ENCODE measurements at places on chromosomes 12 and 14.

DNA sequence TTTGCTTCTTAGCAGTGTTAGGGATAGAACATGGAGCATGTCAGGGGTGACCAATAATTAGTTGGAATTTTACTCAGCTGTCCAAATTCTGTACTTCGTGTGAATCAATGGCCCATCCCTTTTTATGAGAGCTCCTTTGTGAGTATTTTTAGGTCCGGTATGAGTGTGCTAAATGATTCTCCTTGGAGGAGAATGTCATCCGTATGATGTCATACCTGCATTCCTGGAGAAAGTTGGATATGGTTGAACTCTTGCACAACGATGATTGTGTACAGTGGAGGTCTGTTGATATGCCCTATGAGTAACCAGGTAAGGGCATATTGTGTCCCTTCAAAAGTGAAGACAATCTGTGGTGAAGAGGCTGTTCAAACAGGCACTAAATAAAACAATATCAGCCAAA, 400.8 kb downstream of the GXYLT1 start:
- no peak overlapping the region for H3K4me3 ChIP-seq
- no peak for DNase-seq
- no peak overlapping the region for H3K27ac ChIP-seq
- no peaks in the 10 kb centered on the region for H3K36me3 ChIP-seq

- no peak for DNase-seq
- H3K36me3 ChIP-seq = no peaks in the 10 kb centered on the region
- H3K27me3 ChIP-seq = no peaks in the 10 kb centered on the region
- no peak overlapping the region for H3K4me3 ChIP-seq
- no peak overlapping the region for H3K27ac ChIP-seq
Observed at GRCh38 chr14:68182492-68182891, 362.9 kb downstream of the RAD51B start.

DNA sequence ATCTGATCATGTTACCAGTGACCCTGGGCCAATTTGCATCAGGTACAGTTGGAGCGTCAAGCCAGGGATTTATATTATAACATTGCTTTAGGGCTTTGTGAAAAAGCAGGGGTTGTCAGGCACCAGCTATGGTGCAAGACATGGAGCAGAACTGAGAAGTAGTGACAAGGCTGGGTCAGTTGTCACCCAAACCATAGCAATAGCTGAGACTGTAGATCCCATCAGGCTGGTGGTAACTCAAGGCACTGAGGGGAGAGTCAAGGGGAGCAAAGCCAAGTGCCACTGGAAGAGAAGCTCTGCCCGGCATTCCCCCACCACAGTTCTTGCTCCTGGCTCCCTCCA, 16.9 kb downstream of the BCL2L14 start:
- H3K27me3 ChIP-seq = no peaks in the 10 kb centered on the region
- no peak overlapping the region for H3K4me3 ChIP-seq
- H3K27ac ChIP-seq = no peak overlapping the region
- H3K4me1 ChIP-seq = no peaks in the 10 kb centered on the region
- DNase-seq = no peak

- H3K4me1 ChIP-seq = no peaks in the 10 kb centered on the region
- no peaks in the 10 kb centered on the region for H3K27me3 ChIP-seq
- no peak overlapping the region for H3K4me3 ChIP-seq
- no peak overlapping the region for H3K27ac ChIP-seq
- H3K36me3 ChIP-seq = no peaks in the 10 kb centered on the region
Observed at GRCh38 chr12:69851976-69852375, 26.9 kb downstream of the MYRFL start.

- no peaks in the 10 kb centered on the region for H3K36me3 ChIP-seq
- DNase-seq = no peak
Observed at GRCh38 chr14:100587763-100588411, 670 bp upstream of the BEGAIN start.
